Uterus (tissue), 4 donors: ENCODE measurements at places on chromosomes 6 and 20. TPM values are rescaled to one million over a fixed set of nuclear protein-coding genes. Genes with fewer than 3 reads are reported as not detected.

DNA sequence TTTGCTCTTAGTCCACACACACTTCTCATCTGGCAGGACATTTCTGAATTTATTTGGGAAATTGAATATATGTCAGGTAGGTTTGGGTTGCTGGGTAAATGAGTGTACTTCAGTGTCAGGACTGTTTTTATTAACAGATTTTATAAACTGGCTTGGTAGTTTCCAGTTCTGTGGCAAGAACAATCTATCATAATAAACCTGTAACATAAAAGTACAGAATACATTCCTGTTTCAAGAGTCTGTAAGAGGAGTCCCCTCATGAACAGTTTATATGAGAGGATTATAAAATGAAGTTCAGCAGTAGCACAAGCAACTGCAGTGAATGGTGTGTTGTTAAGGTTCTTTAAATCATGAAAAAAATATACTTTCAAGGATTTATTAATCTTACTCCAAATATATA lies 81.8 kb downstream of the LAMA2 start:
- DNase-seq, result no peak

DNA sequence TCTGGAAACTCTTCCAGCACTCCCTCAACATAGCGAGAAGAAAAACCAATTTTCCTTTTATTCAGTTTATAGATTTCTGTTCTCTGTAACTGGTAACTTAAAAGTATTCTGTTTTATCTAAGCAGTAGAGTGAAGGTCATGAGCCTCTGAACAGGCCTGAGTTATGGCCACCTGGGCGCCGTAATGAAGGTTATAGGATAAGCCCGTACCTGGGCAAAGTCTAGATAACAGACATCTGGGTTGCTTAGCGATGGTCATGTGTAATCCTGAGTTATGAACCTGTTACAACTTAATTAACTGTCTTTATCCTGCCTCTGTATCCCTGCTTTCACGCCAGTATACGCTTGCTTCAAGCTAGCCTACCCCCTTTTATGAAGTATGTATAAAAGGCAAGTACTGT lies 13.0 kb upstream of the FAM217A start:
- no peak for DNase-seq

GRCh38 chr6:43851204-43851865 lies 81.3 kb downstream of the VEGFA start:
- no peak for DNase-seq

DNA sequence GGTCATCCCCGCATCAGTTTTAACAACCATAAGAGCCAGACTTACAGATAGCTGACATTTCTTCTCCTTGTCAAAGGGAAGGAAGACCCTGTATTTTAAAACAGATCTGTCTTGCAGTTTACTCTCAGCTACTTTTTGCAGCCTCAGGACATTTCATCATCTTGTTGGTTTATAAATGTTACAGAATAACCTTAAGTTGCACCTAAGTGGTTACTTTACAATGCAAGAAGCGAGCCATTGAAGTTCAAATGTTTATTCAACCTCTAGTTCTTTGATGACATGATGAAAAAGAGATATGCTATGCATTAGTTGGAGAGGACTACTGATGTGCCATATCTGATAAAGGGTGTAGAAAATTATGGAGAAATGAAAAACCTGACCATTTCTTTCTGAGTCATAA lies 187.9 kb upstream of the COL21A1 start:
- DNase-seq, result no peak

DNA sequence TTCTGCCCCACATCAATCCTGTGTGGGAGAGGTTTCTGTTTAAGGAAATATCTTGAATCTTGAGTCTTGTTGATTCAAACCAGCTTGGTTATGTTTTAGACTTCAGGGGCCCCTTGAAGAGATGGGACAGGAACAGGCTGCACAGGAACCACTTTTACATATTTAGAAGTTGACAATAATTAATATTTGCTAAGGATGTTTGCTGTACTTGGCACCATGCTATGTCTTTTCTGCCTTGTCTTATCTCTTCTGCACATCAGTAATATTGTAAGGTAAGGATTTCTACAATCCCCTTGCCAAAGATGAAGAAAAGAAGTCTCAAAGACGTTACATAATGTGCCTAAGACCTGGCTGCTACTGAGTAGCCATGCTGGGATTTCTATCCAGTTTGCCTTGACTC lies 48.0 kb upstream of the PMEPA1 start:
- no peak for DNase-seq

Gene TRAPPC3L
- total RNA-seq, result not detected

Gene ID4
- 29.2 TPM for total RNA-seq

Gene LAMA2
- total RNA-seq, result 154 TPM
